Neuronal stem cell (in vitro differentiated cells): ENCODE measurements at places on chromosomes 3 and 15.

DNA sequence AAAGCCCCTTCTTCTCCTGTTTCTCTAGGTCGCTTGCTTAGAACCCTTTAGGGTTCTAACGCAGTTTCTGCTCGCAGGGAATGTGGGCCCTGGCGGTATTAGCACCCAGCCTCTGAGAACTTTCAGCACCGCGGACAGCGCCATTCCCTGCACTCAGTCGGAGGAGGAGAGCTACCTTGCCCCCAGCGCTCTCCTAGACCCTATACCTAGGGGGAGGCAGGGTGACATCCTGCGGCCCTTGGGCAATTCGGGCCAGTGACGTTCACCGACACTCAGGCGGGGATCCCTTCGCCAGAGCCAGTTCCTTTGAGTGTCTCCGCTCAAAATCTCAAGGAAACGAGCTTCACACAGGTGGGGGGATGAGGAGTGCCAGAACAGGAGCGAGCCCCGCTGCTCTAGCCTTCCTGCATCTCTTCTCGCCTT is 1.3 kb downstream of the SLC7A14 start:
- DNase-seq: peak; percentile 87

DNA sequence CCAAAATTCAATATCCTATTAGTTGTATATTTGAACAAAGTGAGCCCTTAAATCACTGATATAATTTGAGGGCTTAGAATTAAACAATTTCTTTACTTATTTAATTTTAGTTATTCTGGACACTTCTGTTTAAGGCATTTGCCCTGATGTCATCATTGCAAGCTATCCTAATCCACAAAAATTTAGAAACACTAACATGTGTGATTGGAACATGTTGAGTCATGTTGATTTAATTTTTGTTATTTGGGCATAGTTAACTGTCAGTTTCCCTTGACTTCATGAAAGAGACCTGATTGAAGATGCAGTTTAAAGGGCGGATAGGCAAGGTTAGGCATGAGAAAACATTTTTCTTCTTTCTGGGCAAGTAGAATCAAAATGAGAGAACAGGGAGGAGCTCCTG is 682.6 kb downstream of the ROBO1 start:
- no peak for DNase-seq

GRCh38 chr15:88874275-88874674 is 21.1 kb downstream of the HAPLN3 start:
- DNase-seq: no peak

GRCh38 chr3:151084893-151085226 is 604 bp upstream of the MED12L start:
- no peak for DNase-seq

DNA sequence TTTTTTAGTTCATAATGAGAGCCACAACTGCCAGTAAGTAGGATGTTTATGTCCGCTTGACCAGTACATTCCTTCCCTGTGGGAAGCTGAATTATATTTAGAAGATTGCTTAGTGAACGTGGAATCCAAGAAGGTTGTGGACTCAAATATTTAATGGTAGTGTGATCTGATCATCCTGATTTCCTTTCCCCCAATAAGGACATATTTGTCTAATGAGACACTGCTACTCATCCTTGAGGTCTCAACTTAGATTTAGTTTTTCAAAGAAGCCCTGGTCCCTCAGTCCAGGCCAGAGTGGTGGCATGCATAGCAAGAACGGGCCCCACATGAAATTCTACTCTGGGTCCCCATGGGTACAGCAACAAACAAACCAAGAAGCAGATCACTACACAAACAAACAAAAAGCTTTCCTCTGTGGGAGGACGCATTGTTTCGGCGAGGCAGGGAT is 60.8 kb downstream of the USP13 start:
- no peak for DNase-seq

GRCh38 chr3:78919021-78919755 is 848.6 kb downstream of the ROBO1 start:
- no peak for DNase-seq

DNA sequence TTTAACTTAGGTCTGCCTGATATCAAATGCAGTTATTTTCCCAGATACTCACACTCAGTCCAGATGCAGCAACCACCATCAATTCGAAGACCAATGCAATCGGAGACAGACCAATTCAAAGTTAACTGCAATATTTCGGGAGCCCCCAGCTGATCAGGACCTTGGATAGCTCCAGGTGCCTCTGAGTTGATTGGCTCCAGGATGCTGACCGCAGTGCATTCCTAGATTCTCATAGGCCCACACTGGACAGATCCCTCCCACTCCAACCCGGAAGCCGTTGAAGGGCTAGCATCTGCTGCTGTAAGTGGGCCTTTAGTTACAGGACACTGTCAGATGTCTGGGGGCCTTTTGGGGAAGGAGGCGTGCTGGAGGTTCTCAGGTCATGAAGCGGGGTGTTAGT is 89.5 kb upstream of the ATP2B2 start:
- peak; percentile 92 for DNase-seq

DNA sequence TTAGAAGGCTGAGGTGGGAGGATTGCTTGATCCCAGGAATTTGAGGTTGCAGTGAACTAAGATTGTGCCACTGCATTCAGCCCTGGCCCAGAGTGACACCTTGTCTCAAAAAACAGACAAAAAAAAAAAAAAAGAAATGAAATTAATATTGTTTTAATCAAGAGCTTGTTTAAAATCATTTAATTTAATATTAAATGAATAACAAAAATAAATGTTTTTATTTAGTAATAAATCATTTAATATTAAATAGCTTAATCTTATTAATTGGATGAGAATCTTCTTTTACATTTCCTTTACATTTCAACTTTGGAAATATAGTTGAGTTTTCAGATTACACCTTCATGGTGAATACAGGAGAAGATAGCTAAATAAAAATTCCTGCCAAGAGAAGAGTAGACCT is 29.7 kb downstream of the TNIK start:
- no peak for DNase-seq

GRCh38 chr3:12442654-12443501 is 41.4 kb upstream of the TSEN2 start:
- no peak for DNase-seq
